GM12878 (cell line): ENCODE measurements at places on chromosomes 1 and 21.

- DNase-seq = no peak
Measured at GRCh38 chr1:48808496-48808895, 31.8 kb upstream of the BEND5 start.

GRCh38 chr1:3890389-3891328, 9.4 kb downstream of the C1orf174 start:
- DNase-seq = no peak

DNA sequence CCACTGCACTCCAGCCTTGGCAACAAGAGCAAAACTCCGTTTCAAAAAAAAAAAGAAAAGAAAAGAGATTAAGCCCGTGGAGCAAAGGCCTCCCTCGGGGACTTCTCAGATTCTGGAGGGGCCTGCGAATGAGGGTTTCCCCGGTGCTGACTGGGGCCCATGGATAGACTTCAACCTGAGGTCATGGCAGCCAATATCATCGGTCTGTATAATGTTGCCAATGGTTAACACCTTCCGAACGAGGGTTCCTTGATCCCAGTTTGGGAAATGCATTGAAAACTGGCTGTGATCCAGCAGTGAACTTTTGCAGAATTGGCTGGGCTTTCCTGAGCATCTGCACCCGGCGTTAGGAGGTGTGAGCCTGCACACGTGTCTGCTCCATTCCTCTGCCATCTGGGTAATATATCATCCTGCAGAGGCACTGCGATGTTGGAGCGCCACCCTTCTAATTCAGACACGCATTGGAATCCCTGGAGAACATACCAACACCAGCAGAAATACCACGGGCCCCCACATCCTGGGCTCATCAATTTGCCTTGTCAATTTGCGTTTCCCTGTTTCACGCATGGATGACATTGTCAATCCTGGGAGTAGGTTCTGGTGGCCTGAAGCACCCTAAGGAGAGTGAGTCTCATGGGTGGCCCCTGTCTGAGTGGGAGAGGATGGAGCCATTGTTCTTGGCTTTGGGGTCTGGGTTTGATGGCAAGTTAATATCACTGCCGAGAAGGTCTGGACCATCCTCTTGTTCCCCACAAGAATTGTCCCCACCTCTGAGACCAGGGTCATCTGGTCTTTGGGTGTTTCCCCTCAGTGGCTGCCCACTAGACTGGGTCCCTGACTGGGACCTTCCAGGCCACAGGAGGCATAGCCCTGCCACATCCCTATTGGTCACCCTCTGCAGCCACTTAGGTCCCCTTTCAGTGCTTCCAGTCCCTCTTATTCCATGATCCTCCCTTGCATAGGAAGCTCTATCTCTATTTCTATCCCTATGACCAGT, 441.0 kb downstream of the PTPRU start:
- DNase-seq = no peak

DNA sequence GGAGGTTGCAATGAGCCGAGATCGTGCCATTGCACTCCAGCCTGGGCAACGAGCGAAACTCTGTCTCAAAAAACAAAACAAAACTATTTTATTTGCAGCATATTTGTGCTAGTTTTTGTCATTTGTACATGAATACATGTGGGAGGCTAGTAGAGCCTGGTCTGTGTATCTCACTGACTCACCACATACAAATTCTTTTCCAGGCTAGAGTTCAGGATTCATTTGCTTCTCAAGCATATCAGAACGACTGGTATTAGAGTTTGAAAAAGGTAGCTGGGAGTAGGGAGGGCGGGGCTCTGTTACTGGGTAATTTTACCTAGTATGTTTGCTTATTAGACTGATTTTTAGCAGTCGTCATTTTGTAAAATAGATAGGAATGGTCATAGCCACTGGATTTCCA, 4.5 kb upstream of the TOR3A start:
- no peak for DNase-seq

DNA sequence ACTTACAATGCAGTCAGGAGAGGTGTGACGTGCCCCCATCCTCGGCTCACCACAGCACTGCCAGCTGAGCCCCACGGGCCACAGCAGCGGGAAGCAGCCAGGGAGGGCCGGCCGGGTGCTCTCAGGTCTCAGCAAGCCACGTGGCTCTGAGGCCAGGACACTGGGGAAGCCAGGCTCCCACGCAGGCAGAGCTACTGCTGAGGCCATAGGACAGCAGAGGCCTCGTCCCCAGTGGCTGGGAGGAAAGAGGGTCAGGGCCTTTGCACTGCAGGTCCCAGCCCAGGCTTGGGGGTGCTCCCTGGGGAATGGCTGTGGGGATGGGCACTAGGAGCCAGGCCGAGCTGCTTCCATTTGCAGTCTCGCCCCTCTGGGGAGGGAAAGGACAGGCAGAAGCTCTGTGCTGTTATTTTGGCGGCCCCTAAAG, 5.8 kb downstream of the LRRC47 start:
- no peak for DNase-seq

GRCh38 chr1:152141971-152142584, 16.9 kb downstream of the RPTN start:
- DNase-seq = no peak
